Right forelimb (tissue), 1 donor: ENCODE measurements at places on chromosomes 4 and X.

- DNase-seq, result no peak
Measured at GRCh38 chr4:114229706-114230105, 250.3 kb upstream of the ARSJ start.

DNA sequence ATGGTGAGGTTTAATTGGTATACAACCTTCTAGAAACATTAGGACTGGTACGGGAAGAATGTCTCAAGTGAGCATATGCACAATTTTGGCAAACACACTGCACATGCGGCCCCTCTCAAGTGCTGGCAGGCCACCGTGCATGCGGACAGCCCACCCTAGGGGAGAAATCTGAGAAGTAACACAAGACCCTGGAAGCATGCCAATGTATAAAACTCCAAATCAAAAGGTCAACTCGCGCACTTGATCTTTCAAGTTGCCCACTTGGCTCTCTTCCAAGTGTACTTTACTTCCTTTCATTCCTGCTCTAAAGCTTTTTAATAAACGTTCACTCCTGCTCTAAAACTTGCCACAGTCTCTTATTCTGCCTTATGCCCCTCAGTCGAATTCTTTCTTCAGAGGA, 488.3 kb downstream of the CFAP47 start:
- no peak for DNase-seq

GRCh38 chrX:1207496-1208025, 4.9 kb downstream of the CRLF2 start:
- DNase-seq, result no peak

GRCh38 chr4:139624441-139625092, 41.1 kb upstream of the MGST2 start:
- DNase-seq, result no peak

DNA sequence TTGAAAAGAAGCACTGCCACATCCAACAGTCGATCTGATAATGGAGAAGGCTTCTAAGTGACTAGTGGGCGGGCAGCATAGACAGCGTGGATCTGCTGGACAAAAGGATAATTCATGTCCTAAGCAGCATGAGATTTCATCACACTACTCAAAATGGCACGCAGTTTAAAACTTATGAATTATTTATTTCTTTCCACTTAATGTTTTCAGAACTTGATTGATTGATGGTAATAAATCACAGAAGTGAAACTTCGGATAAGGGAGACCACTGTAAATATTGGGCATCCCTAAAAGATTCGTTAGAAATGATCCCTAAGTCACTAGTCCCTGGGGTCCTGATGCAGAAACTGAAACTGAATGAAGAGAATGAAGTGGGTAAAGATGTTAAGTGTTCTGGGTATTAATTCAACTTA, 93.0 kb upstream of the ANK2 start:
- no peak for DNase-seq

- DNase-seq, result no peak
Measured at GRCh38 chr4:185625503-185625902, 90.2 kb upstream of the PDLIM3 start.

DNA sequence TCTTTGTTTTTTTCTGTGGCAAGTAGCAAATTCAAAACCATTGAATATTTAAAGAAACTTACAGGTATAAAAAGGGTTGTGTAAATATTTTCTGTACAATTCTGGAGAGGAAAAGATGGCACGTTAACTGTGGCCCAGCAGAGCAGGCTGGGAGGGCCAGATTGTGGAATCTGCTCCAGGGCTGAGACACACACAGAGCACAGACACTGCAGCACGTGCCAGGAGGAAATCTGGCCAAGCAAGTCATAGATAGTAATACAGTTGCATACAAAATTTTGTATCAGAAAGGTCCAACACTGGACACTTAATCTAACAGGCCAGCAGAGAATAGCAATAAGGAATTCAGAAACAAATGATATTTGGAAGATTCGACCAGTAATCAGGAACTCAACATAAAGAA, 763.7 kb downstream of the PDHA2 start:
- no peak for DNase-seq

DNA sequence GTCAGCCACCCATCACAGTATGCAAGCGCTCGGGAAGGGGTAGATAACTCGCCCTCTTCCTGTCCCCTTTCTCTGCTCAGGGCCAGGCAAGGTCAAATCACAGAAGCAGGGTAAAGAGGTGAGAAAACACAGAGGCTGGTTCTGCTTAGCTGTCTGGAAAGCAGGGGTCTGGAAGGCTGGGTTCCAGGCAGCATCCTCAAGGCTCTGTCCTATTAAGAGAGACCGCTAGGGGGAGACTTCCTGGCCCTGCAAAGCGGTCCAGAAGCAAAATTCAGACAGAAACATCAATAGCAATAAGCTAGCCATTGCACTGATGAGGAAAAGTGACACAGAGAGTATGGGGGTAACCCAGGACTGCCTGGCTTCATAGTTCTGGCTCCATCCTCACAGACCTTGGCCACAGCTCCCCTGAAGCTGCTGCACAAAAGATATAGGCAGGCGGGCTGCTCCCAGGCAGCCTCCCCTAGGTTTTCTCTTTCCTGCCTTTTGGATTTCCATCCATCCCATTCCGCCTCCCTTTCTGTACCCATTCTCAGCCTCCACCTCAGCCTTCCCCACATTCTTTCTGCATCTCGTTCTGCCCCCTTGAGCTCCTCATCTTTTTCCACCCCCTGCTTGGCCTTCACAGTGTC, 308.5 kb downstream of the EVC2 start:
- no peak for DNase-seq

DNA sequence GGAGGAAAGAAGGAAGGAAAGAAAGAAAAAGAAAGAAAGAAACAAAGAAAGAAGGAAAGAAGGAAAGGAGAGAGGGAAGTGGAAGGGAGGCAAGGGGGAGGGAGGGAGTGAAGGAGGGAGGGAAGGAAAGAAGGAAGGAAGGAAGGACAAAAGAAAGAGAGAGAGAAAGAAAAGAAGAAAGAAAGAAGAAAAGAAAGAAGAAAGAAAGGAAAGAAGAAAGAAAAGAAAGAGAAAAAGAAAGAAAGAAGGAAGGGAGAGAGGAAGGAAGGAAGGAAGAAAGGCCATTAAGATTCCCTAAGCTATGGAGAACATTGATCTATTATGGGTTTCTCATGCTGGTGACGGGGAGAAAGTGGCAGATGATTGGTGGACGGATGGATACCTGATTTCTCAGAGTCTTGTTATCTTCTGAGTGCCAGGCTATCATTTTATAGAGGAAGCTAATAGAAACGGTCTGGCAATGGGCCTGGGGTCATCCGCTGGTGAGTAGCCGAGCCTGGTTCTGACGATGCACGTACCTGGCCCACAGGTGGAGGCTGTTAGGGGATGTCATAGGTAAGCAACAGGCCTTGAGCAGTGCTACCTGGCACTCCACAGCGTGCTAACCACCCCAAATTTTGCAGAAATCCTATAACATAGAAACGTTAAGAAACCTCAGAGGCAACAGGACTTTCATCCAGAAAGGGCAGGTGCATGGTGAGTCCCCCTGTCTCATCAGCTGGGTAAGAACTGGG, 142.9 kb downstream of the SHOX start:
- no peak for DNase-seq

DNA sequence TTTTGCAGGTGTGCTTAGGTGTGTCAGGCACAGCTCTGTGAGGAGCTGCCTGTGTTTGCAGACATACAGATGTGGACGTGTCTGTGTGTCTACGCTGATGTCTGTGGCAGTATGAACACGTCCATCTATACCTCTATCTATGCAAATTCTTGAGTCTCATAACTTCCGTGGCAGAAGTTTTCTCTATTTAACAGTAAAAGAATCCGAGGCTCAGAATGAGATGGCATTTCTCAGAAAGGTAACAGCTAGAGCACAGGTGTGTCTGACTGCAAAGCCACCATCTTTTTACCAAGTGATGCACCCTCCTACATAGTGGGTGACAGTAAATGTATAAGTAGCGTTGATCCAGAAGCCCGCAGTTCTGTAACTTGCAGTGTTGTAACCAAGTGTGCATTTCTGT, 39.9 kb upstream of the CYP4V2 start:
- DNase-seq, result no peak

GRCh38 chr4:155543126-155543765, 123.4 kb upstream of the GUCY1A1 start:
- DNase-seq, result no peak

- no peak for DNase-seq
Measured at GRCh38 chr4:98470366-98470765, 188.0 kb downstream of the TSPAN5 start.

GRCh38 chr4:141006242-141006802, 126.9 kb downstream of the RNF150 start:
- DNase-seq, result no peak

DNA sequence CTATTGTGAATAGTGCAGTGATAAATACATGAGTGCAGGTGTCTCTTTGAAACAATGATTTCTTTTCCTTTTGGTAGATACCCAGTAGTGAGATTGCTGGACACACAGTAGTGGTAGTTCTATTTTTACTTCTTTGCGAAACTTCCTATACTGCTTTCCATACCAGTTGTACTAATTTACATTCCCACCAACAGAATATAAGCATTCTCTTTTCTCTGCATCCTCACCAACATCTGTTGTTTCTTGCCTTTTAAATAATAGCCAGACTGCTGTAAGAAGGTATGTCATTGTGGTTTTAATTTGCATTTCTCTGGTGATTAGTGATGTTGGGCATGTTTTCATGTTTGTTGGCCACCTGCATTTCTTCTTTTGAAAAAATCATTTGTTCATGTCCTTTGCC, 105.9 kb downstream of the COL4A6 start:
- no peak for DNase-seq

GRCh38 chr4:133920236-133920635, 281.4 kb downstream of the PABPC4L start:
- DNase-seq, result no peak
